NCI-H2227 treated with DMSO at 0.1 percent for 48 hours (cell line): ENCODE measurements at places on chromosomes 16 and 17.

DNA sequence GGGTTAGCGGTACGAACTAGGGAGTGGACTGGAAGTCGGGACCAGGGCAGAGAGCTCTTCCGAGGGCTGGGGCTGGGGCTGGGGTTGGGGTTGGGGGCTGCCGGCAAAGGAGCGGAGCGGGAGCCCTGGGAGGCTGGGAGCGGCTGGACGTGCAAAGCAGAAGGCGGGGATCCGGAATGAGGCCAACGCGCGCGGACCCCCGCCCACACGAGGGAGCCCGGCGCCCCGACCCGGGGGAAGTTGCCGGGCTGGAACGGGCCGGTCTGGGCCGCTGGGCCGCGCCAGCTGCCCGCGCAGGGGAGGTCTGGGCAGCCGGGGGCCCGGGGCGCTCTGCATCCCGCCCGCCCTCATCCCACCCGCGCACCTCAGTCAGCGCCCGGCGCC lies 323 bp downstream of the ST3GAL2 start:
- no peak for DNase-seq

- DNase-seq: no peak
Measured at GRCh38 chr17:7408863-7409262, 1.2 kb downstream of the NLGN2 start.

GRCh38 chr16:53052519-53053501 lies at the start of gene CHD9NB:
TSS of gene CHD9NB (minus strand) at chr16:53052897. CDS start at chr16:53044158, 8,739 bp downstream.
- peak; percentile 2 for DNase-seq

DNA sequence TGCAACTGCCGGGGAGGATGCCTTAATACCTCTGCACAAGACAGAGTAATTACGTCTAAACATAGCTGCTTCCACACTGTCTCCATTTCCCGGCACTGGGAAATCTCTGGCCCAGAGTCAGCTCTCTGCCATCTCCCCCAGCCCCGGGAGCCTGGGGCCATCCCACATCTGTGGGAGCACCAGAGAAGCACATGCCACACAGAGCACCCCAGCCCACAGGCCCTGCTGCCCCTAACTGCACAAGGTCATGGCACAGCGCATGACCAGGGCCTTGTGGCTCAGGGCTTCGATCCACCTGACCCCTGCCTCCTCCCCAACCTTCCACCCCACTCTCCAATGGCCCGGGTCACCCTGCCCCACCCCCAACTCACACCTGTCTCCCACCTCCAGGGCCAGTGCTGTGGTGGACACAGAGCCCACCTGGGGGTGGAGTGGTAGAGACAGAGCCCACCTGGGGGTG lies 36.6 kb upstream of the RBFOX3 start:
- DNase-seq: no peak

DNA sequence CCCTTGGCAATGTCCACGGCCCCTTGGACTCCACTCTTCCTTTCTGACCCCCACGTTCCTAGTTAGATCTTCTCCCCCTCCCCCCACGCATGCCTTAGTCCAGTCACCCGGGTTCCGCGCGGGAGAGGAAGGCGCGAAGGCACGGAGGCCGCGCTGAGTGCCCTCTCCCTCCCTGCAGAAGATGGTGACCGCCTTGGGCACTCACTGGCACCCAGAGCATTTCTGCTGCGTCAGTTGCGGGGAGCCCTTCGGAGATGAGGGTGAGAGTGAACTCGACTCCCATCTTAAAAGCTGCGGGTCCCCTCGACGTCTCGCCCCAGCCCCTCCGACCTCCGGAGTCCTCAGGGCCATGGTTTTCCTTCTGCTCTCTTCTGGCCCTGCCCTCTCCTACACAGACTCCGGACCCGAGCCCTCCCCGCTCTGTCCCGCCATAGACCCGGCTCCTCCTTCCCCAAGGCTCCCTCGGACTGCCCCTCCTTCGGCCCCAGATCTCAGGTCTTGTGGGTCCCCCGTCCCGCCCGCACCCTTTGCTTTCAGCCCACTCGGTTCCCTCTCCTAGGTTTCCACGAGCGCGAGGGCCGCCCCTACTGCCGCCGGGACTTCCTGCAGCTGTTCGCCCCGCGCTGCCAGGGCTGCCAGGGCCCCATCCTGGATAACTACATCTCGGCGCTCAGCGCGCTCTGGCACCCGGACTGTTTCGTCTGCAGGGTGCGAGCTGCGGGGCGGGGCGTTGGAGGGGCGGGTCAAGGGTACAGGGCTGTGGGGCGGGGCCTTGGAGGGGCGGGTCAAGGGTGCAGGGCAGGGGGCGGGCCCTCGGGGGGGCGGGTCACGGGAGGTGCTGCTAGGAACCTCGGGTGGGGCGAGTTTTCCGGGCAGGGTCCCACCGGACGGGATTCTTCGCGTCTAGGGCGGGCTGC lies 4.6 kb downstream of the TGFB1I1 start:
- no peak for DNase-seq

DNA sequence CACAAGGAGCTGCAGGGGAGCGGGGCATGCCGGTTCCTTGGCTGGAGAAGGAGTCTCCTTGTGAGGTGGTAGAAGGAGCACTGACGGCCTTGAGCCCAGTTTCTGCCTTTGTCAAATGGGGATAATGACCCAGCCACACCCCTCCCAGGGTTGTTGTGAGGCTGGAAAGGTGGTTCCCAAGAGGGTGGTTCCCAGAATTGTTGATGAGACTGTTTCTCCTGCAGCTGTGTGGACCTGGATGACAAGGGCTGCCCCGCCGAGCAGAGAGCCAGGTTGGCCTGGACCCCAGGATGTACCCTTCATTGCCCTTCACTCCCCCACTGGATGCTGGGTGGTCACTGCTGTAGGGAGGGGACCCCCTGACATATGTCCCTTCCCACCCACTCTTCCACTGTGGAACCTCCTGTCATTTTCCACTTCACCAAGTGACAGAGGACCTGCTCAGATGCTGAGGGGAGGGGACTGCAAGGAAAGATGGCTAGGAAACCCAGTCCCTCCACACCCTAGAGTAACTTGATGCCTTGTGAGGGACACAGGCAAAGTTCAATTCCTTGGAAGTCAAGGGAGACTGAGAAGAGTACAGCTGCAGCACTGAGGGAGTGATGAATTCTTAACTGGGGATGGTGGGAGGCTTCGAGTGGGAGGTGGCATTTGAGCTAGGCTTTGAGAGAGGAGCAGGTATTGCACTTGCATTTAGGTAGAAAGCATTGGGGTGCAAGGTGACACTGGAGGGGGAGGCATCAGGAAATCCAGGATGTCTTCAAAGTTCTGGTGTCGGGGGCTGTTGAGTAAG lies 10.6 kb downstream of the MIEN1 start:
- DNase-seq: no peak

- DNase-seq: peak; percentile 8
Measured at GRCh38 chr17:28916302-28916934, 13.5 kb upstream of the DHRS13 start.

- no peak for DNase-seq
Measured at GRCh38 chr16:69520413-69520799, 45.4 kb upstream of the NFAT5 start.

- DNase-seq: no peak
Measured at GRCh38 chr16:54116124-54116655, 170.4 kb downstream of the IRX3 start.

DNA sequence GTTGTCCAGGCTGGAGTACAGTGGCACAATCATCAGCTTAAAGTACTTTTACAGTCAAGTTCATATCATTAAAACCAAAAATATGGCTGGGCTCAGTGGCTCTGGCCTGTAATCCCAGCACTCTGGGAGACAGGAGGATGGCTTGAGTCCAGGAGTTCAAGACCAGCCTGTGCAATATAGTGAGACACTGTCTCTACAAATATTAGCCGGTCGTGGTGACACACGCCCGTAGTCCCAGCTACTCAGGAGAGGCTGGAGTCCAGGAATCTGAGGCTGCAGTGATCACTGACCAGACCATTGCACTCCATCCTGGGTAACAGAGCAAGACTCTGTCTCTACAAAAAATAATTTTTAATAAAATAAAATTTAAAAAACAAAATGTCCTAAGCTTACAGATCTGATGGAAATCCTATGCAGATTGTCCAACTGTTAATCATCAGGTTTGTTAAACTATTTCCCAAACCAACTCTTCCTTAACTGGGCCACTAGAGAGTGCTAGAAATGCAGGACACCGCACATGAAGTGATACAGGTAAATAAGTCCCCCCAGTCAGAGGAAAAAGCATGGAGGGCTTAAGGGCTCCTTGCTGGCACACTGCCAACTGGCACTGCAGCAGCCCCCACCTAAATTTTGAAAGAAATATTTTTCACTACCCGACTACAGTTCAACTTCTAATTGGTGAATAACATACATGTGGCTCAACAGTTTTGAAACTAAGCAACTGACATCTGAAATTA lies 2.8 kb downstream of the USP22 start:
- peak; percentile 39 for DNase-seq

DNA sequence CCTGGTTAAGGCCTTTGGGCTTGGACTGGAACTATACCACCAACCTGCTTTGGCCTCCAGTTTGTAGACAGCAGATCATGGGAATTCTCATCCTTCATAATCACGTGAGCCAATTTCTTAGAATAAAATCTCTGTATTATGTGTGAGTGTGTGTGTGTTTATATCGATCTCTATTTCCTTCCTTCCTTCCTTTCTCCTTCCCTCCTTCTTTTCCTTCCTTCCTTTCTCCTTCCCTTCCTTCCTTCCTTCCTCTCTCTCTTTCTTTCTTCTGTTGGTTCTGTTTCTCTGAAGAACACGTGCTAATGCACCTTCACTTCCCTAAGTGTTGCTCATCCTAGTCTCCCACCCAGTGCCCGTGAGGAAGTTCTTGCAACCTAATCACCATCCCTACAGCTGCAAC lies 35.5 kb upstream of the PHB1 start:
- DNase-seq: no peak

DNA sequence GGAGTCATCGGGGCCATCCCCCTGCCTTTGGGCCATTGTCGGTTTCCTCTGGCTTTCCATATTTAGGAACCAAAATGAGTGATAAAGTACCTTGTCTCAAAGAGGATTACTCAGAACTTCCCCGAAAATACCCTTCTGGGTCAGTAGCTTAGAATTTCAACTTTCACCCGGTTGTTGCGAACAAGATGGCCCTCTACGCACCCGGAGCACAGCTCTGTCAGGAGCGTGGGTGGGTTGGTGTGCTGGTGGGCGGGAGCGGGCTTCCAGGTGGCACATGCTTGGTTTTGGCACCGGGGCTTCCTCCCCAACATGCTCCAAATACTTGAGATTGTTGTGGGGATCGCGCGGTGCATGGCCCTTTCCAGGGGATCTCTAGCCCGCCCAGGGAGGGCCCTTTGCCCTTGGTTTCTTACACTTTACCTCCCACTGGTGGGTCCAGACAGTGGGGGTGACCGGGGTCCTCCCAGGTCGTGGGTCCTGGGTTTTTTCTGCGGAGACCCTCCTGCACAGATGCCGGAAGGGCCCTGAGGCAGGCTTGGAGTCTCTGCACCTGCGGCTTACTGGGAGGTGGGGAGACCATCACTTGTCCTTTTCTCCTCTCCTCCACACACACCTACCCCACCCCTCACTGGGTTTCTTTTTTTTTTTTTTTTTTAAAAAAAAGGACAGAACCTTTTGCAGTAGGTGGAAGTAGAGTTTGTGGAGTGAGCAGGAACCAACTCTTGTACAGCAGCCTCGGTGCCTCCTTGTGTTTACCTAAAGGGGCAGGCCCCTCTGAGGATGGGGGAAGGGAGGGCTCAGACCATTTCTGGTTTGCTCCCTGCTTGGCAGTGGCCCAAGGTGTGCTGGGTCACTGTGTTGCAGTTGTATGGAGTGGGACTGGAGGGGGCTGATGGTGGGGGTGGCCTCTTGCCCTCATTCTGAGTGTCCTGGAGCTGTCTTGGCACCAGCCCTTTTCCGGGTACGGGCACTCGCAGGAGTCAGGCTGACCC lies 142.1 kb downstream of the SEC14L1 start:
- no peak for DNase-seq

GRCh38 chr17:64386412-64387144 lies 4.1 kb downstream of the PECAM1 start:
- DNase-seq: no peak

GRCh38 chr17:70901870-70902269 lies 732.5 kb downstream of the KCNJ2 start:
- DNase-seq: no peak

DNA sequence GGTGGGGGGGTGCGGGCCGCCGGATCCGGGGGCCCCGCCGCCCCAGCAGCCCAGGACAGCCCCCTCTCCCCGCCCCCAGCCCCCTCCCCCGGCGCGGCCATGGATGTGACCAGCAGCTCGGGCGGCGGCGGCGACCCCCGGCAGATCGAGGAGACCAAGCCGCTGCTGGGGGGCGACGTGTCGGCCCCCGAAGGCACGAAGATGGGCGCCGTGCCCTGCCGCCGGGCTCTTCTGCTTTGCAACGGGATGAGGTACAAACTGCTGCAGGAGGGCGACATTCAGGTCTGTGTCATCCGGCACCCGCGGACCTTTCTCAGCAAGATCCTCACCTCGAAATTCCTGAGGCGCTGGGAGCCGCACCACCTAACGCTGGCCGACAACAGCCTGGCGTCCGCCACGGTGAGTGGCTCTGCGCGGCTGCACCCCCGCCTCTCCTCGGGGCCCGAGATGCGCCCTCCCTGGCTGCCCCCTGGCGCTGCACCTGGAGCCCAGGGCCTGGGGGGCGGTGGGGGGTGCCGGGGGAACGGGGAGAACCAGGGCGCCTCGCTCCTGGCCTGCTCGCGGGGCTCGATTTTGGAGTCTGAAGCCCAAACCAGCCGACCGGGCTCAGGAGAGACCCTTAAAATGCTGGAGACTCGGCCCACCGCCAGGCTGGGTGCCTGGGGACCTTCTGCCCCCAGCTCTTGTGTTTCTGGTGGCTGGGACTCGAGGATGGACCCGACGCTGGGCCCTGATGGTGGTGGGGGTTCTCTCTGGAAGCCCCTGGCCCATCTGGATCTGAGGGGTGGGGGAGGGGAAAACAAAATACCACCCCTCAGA lies 744 bp downstream of the CMIP start:
- DNase-seq: no peak

GRCh38 chr16:8548166-8548565 lies 42.1 kb downstream of the TMEM114 start:
- DNase-seq: no peak

DNA sequence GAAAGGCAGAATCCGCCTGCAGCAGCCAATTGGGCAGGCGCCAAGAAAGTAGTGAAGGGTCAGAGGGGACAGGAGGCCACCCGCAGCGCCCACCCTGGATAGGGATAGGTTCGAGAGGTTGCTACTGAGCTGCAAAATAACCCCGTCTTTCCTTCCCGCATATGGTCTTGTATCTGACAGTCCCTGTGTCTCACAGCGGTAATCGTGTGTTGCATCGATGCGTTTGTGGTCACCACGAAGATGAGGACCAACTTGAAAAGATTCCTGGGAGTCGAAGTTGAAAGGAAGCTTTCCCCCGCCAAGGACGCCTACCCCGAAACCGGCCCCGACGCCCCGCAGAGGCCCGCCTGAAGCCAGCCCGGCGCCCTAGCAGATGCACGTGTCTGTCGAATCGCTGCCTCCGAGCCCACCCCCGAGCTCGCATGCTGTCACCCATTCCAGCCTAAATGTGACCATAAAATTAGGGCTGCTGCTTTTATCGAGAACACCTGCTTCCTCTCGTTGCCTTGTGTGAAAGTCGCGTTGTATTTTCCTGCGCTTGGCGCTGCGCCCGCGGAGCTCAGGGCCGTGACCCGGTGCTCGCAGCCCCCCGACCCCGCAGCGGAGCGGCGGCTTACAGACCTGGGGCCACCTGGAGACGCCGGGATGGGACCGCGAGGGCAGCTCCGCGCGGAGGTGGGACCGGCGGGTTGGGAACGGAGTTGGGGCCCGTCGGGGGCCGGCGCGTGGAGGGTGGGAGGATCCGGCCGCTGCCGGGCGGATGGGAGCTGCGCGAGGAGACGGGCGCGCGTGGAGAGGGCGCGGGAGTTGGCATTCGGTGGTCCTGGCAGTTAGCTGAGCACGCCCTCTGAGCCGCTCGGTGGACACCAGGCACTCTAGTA lies at the start of gene CMTM2:
CMTM2 (plus strand) TSS at position 813 of the 881 bp plus-strand sequence. CDS start 145 bp downstream, outside the sequence.
- no peak for DNase-seq

- DNase-seq: peak; percentile 14
Measured at GRCh38 chr17:75110234-75110937, 617 bp downstream of the ARMC7 start.
